ENCODE measurements at places on chromosomes 5 and 9. TPM values are rescaled to one million over a fixed set of nuclear protein-coding genes. Genes with fewer than 3 reads are reported as not detected.

PDLIM4 gene
- total RNA-seq, result 0.74 TPM

LCN12 gene
- total RNA-seq, result 3.2 TPM

ROR2 gene
- total RNA-seq, result 6.6 TPM

CCNJL gene
- not detected for total RNA-seq

CACNA1B gene
- 0.05 TPM for total RNA-seq

GEMIN5 gene
- 23.3 TPM for total RNA-seq

DTWD2 gene
- 2.2 TPM for total RNA-seq

MCTP1 gene
- total RNA-seq, result 0.10 TPM

BRIX1 gene
- 50.4 TPM for total RNA-seq

CAVIN4 gene
- 0.12 TPM for total RNA-seq

INSL4 gene
- total RNA-seq, result not detected

UNC5A gene
- not detected for total RNA-seq

ZDHHC11B gene
- total RNA-seq, result not detected

FAT2 gene
- not detected for total RNA-seq

TEX48 gene
- total RNA-seq, result 1.1 TPM

RNF224 gene
- total RNA-seq, result not detected

SLC2A6 gene
- total RNA-seq, result 4.2 TPM

SLU7 gene
- total RNA-seq, result 48.6 TPM

C9orf50 gene
- total RNA-seq, result not detected

GPR150 gene
- total RNA-seq, result 0.54 TPM

TXNDC8 gene
- not detected for total RNA-seq

C1QTNF2 gene
- total RNA-seq, result not detected

TCOF1 gene
- total RNA-seq, result 63.2 TPM

EFCAB9 gene
- not detected for total RNA-seq

ZNF474 gene
- 0.25 TPM for total RNA-seq

SUSD1 gene
- total RNA-seq, result 23.7 TPM

CDK9 gene
- total RNA-seq, result 111 TPM

PCDHGA1 gene
- 0.17 TPM for total RNA-seq

FRMD3 gene
- total RNA-seq, result 0.54 TPM

SLC44A1 gene
- total RNA-seq, result 7.7 TPM

PLAC8L1 gene
- 0.96 TPM for total RNA-seq

TAF1L gene
- total RNA-seq, result not detected

HAVCR1 gene
- total RNA-seq, result 10.2 TPM

MYMK gene
- not detected for total RNA-seq
